NCI-H2107 (cell line): ENCODE measurements at places on chromosomes 12 and 14.

- DNase-seq = no peak
Measured at GRCh38 chr14:73739899-73740617, 25.9 kb upstream of the PNMA1 start.

- DNase-seq = no peak
Measured at GRCh38 chr14:81222126-81222525, 1.4 kb upstream of the GTF2A1 start.

DNA sequence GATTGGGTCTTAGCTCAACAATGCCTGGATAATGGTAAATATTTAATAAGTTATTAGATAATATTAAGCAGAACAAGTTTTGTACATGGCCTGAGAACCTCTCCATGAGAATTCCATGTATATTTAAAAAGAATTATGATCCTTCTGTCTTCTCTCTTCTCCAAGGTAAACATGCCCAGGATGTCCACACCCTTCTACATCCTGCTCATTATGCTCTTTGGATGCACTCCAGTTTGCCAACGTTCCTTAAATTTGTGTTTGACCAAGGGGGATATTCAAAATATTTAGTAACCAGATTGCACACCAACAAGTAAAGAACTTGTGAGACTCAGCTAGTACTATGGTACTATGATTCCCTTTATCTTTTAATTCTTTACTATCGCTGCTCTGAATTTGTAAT is 44.8 kb upstream of the ERGIC2 start:
- no peak for DNase-seq

- no peak for DNase-seq
Measured at GRCh38 chr14:56217380-56218045, 99.3 kb downstream of the PELI2 start.

DNA sequence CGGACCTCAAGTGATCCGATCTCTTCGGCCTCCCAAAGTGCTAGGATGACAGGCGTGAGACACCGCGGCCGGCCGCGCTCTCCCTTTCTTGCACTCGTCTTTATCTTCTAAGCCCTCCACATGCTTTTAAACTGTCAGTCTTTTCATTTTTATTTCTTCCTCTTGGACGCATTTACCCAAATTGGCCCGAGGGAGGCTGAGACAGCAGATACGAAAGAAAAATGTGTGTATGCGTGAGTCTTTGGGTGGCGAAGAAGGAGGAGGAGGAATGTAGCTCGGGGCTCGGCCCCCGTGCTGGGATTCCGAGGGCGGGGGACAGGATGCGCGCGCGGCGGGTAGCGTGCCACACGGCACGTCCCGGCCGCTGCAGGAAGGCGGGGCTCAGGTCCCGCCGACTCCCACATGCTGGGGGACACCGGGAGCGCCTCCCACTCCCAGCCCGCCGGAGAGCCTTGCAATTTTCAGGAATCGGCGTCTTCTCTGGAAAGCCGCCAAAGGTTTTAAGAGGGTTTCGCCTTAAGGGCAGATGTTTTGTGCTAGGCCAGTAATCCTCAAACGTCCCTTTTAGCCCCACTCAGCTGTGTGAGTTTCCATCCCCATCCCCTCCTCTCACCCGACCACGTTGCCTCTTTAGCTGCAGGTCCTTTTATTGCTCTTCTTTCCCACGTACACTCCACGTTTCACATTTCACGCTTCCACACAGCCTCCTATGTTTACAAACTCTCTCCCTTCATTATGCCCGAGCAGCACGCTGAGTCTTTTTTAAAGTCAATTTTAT is 34.7 kb upstream of the SLC2A3 start:
- DNase-seq = peak; percentile 69

DNA sequence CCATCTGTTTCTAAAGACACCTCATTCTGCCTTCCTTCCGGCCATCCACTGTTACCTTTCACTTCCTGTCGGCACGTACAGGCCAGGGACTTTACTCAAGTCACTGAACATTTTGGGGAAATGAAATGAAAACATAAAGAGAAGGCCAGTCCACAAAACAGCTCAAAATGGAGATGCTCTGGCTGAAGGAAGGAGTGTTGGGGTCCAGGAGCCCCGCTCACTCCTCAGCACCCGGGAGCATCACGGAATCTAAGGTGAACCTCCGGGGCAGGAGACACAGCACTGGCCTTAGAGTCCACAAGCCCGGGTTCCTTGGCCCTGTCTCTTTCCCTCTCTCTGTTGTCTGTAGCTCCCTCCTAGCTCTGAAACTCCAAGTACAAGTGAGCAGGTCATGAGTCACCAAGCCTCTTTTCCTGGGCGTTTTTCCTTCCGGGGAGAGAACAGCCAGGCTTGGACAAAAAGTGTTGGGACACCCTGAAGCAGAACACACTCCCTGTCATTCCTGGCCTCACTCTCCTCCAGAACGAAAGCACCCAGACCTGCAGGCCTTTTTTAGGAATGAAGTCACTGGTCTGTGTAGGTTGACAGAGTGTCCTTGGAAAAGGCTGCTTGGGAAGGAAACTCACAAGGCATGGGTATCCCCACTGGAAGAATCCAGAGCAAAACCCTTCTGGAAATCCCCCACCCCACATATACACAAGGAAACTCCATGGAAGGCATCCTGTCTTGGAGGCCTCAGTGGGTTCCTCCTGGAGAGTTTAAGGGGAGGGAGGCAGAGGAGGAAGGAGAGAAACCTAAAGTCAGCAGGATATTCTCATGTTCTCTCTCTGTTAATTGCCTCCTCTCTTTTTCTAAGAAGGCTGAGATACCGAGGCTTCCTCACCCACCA is 245.3 kb downstream of the ZFP36L1 start:
- DNase-seq = no peak

GRCh38 chr12:31687101-31687527 is 27.6 kb downstream of the ETFBKMT start:
- DNase-seq = no peak

DNA sequence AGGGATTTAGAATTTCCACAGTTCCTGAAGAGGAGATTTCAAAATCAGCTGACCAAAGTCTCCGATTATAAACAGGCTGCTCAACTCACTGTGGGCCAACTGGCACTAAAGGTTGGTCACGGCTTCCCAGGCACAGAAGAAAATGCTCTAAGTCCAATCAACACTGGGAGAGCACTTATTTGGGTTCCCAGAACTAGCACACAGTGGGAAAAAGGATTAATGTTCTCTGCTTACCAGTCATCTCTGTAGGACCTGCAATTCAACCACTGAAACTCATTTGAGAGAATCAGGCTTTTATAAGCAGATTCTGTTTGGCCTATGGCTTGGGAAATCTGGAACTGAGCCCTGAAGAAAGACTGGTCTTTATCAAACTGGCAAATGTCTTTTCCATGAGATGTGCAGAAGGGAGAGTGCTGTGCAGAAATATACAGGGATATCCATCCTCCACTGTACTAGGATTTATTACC is 49.4 kb downstream of the ABCC9 start:
- no peak for DNase-seq

GRCh38 chr14:78157494-78158437 is 12.4 kb upstream of the NRXN3 start:
- DNase-seq = no peak

- DNase-seq = no peak
Measured at GRCh38 chr14:58131386-58131785, 20.6 kb downstream of the ARMH4 start.

- no peak for DNase-seq
Measured at GRCh38 chr12:75953312-75953906, 78.2 kb downstream of the PHLDA1 start.

DNA sequence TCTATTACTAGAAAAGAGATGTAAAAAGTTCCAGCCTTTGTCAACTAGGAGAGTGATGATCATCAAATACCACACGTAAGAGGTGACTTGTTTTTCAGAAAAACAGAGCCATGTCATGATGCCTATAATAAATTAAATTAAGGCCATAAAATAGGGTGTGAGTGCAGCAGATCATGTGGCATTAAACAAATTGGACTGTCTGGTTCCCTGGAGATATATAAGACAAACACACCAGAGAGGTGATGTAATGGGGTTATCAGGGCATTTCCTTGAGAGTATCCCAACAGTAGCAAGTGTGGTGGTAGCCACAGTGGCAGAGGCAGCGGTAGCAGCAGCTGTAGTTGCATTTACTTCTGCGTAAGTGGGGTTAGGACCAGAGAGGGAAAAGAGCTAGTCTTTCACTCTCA is 14.6 kb upstream of the GALNT6 start:
- DNase-seq = no peak
